ENCODE measurements at places on chromosomes 2 and 18. TPM values are rescaled to one million over a fixed set of nuclear protein-coding genes. Genes with fewer than 3 reads are reported as not detected.

GRCh38 chr2:102619414-102620319, at the start of gene SLC9A2:
Gene SLC9A2, plus strand, starts transcription at chr2:102619553. Its CDS starts 296 bp downstream, at chr2:102619849.
- DNase-seq = no peak

The DSC3 gene
- total RNA-seq = 3.3 TPM

- DNase-seq = no peak
Observed at GRCh38 chr18:1840878-1841277, 730.4 kb downstream of the METTL4 start.

DNA sequence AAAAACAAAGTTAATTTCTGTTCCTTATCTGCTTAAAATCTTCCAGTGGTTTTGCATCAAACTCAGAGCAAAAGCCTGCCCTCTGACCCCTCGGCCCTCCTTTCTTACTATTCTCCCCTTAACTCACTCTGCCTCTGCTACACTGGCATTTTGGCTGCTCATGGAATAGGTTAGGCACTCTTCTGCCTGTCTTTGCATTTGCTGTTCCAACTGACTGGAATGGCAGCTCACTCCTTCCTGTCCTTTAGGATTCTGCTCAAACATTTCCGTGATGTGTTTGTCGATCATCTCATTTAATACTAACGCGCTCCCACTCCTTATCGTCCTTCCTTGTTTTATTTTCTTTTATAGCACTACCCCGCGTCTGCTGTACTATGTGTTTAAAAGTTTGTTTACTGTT, 815 bp downstream of the CEBPZ start:
- no peak for DNase-seq

DNA sequence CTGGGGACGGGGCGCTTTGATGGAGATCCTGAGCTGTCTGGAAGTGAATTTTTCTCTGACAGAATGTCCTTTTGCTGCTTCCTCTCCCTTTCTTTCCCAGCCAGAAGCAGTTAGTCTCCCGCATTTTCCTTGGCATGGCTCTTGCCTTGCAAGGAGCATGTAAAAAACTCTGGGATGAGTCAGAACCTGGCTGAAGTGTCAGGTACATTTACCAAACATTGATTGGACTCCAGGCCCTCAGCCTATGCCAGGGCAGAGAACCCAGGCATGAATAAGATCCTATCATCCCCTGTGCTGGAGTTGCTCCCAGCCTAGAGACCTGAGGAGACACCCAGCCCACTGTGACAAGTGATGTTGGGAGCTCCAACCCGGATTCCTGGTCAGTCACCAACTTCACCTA, 21.6 kb downstream of the STON1 start:
- no peak for DNase-seq

DNA sequence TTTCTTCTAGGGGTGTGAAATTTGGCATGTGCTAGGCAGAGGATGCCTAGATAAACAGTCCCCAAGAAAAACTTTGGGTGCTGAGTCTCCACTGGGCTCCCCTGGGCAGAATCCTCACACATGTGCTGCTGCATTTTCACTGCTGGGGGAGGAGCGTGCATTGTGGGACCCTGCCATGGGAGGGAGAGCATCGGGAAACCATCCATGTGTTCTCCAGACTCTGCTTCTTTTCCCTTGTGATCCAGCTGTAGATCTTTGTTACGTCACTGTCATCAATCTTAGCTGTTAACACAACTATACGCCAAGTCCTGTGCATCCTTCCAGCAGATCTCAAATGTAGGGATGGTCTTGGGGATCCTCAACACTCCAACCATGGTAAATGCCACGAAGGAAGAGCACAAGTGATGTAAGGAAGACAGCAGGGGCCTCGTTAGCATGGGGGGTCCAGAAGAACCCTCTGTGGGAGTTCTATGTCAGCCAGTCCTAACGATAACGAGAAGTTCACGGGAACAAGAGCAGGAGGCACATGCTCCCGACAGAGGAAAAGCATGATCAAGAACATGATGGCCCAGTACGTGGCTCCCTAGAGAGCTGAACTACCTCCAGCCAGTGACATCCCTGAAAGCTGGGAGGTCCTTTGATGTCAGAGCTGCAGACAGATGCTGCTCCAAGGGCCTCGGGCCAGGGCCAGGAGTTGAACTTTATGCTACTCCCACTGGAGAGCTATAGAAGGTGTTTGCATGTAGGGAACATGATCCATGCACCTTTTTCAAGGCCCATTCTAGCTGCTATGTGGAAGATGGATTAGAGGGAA, 41.1 kb upstream of the NPAS2 start:
- DNase-seq = no peak

The CCDC85A gene
- 0.29 TPM for total RNA-seq

- no peak for DNase-seq
Observed at GRCh38 chr2:96137321-96138178, 752 bp downstream of the ASTL start.

DNA sequence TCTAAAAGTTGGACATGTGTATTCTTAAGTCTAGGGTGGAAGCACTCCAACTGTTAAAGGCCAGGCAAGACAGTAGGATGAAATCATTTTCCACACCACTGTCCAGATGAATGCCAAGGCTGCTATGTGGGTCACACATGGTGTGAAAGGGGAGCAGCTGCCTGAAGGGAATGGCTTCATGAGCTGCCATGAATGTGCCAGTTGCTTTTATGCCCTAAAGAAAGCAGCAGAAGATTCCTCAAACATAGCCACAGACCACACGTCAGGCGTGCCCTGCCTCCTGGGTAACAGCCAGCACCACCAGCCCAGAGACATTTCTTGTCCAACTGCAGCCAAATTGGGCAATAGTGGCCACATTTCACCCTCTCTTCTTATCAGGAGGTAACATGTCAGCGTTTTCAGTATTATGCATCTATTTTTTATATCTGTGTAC, 130.2 kb downstream of the MTCL1 start:
- no peak for DNase-seq

GRCh38 chr18:25145731-25146511, 206.0 kb downstream of the ZNF521 start:
- no peak for DNase-seq
